ENCODE measurements at places on chromosomes 12 and 14. TPM values are rescaled to one million over a fixed set of nuclear protein-coding genes. Genes with fewer than 3 reads are reported as not detected.

Gene PNN
- 110 TPM for total RNA-seq

DNA sequence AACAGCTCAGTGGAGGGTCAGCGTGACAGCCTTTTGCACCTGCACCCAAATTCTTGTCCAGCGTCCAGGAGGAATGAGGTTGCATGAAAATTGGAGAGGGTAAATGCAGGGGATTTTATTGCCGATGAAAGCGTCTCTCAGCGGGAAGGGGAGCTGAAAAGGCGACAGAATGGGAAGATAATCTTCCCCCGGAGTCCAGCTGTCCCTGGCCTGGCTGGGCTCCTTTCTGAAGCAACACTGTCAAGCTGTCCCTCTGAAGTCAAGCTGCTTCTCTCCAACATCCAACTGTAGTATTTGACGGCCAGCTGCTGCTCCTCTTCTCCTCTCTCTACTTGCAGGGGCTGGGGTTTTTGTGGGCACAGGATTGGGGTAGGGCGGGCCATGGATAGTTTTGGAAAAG is 32.7 kb downstream of the NOPCHAP1 start:
- DNase-seq, result no peak

GRCh38 chr14:100775831-100776591 is 49.3 kb downstream of the DLK1 start:
- DNase-seq, result no peak

GRCh38 chr12:10952645-10953044 is 13.6 kb upstream of the TAS2R14 start:
- no peak for DNase-seq

DNA sequence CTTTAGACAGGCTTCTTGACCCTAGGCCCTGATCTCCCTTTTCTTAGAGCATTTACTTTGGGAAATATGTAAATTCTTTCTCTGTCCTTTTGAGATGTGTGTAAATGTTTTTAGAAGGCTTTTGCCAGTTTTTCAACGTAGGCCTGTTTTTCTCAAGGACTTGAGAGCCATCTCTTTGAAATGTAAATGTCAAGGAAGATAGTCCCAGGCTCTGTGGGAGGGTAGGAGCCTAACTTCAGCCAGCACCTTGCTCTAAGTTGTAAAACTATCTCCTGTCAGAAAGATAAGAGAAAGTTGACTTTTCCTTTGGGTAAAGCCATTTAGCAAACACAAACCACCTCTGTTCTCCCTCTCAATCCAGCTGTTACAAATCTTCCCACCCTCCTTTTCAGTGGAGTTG is 219.8 kb downstream of the RPS29 start:
- peak; percentile 4 for DNase-seq

Gene MANSC1
- 4.4 TPM for total RNA-seq

- no peak for DNase-seq
Observed at GRCh38 chr12:20483776-20484175, 115.4 kb downstream of the PDE3A start.

DNA sequence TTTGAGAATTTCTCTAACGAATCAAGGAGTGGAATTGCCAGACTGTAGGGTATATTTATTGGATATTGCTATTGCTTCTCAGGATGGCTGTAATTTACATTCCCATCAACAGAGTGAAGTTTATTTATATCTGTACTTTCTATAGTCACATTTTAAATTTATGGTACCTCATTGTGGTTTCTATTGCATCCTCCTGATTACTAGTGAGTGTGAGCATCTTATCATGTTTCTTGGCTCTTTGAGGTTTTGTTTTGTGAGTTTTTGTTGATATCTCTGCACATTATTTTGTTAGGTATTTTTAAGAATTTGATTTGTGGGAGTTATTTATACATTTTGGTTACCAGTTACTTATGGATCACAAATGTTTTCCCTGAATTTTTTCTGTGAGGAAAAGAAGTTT is 13.9 kb downstream of the DNM1L start:
- DNase-seq, result no peak

- DNase-seq, result peak; percentile 54
Observed at GRCh38 chr12:12450043-12450471, 93.2 kb downstream of the BORCS5 start.

GRCh38 chr12:109581334-109581691 is 7.7 kb downstream of the MVK start:
- no peak for DNase-seq

DNA sequence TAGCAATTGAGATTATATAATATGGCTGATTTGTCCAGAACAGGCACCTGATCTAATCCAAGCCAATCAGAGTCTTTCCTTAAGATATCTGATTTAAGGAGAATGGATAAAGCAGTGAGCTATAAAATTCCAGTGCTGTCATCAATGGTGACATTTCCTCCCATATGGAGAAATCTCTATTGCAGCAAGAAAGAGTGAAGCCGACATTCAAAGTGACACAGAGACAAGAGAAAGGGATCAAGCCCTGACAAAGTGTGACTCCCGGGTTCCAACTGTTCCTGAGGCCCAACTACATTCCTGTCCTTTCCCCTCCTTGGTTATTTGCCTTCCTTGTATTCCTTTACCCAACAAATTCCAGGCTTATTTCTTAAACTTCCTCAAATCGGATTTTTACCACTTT is 430.0 kb upstream of the SOX5 start:
- DNase-seq, result no peak

Gene SLC7A7
- total RNA-seq, result 0.13 TPM

Gene MAPK1IP1L
- 34.7 TPM for total RNA-seq

DNA sequence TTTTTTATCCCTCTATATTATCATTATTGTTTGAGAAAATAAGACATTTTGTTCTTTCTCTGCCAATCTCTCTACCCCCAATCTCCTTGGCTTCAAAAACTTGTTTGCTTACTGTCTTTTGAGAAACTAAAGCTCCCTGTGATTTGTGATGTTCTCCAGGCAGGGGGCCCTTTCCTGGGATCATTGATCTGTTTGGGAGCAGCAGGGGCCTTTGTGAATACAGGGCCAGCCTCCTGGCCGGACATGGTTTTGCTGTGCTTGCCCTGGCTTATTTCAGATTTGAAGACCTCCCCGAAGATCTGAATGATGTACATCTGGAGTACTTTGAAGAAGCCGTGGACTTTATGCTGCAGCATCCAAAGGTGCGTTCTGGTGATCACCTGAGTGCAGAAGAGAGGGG is 4.5 kb downstream of the ACOT6 start:
- DNase-seq, result no peak

DNA sequence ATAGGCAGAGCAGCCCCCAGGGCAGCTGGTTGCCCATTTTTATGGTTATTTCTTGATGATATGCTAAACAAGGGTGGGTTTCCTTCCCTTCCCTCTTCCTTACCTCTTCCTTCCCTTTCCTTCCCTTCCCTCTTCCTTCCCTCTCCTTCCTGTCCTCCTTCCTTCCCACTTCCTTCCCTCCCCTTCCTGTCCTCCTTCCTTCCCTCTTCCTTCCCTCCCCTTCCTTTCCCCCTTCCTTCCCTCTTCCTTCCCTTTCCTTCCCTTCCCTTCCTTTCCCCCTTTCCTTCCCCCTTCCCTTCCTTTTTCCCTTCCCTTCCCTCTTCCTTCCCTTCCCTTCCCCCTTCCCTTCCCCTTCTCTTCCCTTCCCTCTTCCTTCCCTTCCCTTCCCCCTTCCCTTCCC is 87.7 kb downstream of the MAP1LC3B2 start:
- no peak for DNase-seq

- no peak for DNase-seq
Observed at GRCh38 chr14:49051328-49052060, 534.7 kb downstream of the RPS29 start.

Gene FOXG1
- not detected for total RNA-seq

DNA sequence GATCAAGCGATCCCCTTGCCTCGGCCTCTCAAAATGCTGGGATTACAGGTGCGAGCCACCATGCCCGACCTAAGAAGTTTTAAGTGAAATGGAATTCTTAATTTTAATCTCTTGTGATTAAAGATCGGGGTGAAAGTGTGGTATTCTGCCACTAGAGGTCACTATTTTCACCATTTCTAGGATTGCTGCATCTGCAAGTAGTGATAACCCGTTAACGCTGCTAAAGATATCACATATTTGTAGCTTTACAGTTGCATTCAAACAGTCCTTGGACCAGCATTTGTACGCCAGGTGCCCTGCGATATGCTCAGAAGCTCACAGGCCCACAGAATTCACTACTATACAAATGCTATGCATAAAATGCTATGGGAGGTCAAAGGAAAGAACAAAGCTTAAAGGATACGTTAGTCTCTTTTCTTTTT is 19.3 kb downstream of the CCDC62 start:
- peak; percentile 34 for DNase-seq

Gene EID3
- total RNA-seq, result 4.5 TPM

DNA sequence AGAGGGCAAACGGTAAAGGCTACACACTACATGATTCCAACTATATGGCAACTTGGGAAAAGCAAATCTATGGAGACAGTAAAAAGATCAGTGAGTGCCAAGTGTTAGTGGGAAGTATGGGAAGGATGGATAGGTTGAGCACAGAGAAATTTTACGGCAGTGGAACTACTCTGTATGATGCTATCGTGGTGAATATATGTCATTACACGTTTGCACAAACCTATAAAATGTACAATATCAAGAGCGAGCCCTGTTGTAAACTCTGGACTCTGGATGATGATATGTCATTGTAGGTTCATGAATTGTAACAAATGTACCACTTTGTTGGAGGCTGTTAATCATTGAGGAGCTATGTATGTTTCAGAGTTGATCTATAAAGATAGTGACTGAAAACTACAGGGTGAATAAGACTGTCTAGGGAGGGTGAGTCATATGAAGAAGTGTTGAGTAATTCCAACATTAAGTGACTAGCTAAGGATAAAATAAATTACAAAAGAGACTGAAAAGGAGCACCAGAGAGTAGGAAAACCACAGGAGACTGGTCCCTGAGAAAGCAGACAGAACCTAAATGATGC is 349.2 kb upstream of the LMO3 start:
- DNase-seq, result no peak

GRCh38 chr12:70418101-70418500 is 52.0 kb downstream of the KCNMB4 start:
- no peak for DNase-seq

Gene SDS
- total RNA-seq, result not detected

- no peak for DNase-seq
Observed at GRCh38 chr14:21317398-21317797, 37.5 kb downstream of the RPGRIP1 start.

DNA sequence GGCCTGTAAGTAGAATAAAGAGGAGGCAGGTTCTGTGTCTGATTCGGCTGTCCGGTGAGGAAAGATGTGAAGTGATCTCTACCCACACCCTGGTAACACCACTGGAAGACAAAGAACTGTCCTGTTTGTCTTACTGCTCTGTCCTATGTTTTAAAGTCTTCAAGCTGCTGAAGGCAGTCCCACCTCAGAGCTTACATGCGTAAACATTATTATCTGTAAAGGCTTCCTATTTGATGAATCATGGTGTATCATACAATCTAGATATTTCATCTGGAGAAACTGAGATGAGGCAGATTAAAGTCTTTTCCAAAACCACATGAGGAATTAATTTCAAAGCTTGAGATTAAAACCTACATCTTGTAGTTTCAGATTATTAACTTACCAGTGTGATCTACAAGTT is 427.6 kb downstream of the ZFP36L1 start:
- DNase-seq, result no peak

DNA sequence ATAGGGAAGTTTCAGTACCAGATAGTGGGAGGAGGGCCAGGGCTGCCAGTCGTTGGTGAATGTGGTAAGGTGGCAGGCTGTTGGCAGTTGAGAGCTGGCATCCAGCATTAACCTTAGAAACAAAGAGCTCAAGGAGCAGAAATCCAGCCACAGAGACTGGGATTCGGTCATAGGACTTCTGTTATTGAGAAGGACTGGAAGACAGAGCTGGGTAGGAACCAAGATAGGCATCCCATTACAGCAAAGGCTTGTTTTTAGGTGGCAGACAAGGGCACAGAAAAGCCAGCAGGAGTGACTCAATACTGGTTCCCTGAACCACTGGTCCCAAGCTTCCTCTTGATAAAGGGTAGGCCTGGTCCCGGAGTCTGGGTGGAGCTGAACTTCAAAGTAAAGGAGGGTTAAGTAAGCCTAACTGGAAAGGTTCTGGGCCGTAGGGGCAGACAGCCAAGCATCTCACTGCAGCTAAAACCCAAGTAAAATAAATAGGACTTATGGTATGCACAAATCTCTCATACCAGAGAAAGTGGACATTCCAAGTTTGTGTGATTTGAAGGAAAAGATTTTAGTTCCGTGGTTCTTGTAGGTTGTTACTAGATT is 147.9 kb downstream of the ETV6 start:
- peak; percentile 28 for DNase-seq

DNA sequence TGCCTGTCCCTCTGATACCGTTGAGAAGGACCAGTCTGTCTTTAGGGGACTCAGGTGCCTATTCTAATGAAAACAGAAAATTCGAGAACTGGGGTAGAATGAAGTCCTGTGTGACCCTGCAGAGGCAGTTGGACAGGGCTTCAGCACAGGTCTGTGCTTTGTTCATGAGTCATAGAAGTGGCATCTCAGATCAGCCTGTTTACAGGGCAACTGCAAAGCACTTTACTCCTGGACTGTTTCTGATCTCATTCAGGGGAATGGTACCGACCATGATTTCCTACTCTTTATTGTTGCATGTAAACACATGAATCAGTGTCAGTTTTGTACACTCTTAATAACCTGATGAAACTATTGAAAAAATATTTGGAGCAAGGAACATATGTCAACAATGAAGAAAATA is 1517.0 kb downstream of the AACS start:
- DNase-seq, result no peak

DNA sequence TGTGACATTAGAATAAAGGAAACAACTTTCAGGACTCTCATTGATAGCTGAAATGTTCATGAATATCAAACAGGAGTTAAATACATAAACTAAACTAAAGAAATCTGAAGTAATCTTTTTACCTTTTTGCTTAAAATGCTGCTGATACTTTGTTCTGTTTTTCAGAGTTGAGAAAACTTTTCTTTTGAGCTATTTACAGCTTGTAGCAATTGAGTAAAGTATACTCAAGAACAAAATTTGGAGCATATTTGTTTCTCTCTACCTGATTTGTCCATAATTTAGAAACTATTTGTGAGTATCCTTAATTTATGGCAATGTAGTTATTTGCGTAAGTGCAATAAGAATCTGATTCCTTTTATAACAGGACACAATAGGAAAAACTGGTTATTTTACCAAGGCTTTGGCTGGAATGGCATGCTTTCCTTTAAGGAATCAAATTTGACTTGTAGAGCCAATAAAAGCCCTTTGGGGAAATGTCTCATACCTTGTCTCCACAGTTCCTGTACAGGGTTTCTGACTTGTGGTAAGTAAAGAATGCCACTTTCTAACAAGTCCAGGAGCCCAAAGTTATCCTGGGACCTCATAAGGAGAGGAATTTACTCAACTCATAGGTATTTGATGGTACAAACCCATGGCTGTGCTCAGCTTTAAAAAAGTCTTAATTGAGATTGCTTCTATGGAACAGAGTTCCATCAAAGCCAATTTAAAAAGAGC is 195.7 kb downstream of the TMEM117 start:
- no peak for DNase-seq

DNA sequence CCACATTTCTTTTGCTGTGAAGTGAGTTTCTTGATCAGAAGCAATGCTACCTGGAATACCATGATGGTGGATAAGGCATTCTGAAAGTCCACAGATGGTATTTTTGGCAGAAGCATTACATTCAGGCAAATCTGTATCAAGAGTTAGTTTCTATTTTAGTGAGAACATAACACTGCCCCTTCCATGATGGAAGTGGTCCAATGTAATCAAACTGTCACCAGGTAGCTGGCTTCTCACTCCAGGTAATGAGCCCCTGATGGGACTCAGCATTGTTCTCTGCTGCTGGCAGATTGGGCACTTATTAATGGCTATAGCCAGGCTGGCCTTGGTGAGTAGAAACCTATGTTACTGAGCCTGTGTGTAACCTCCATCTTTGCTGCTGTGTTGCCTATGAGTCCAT is 80.7 kb downstream of the KCNA5 start:
- no peak for DNase-seq

Gene RNFT2
- total RNA-seq, result 7.1 TPM

GRCh38 chr12:913919-914698 is 35.4 kb downstream of the RAD52 start:
- DNase-seq, result no peak

Data from HepG2 (cell line).